Cardiac fibroblast (primary cell): ENCODE measurements at places on chromosomes 12 and 14.

- no peak for DNase-seq
Observed at GRCh38 chr12:68750506-68750905, 4.5 kb downstream of the SLC35E3 start.

- DNase-seq, result no peak
Observed at GRCh38 chr14:21215879-21216251, 53.4 kb downstream of the HNRNPC start.

DNA sequence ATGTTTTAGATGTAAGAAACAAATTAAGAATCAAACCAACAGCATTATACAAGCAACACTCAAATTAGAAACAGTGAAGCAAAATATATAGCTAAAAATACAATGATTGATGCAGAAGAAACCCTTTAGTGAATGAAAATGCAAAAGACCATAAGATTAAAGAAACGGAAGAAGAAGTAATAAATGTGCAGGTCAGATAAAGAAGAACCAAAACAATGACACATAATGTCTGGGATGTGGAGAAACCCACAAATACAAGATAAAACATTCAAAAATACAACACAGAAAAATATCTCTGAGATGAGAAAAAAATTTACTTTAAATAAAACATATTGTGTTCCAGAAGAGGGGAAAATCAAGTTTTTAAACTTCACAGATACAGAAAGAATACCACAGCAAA lies 73.4 kb upstream of the AVPR1A start:
- no peak for DNase-seq

- no peak for DNase-seq
Observed at GRCh38 chr12:46503637-46504175, 131.1 kb upstream of the SLC38A2 start.

- no peak for DNase-seq
Observed at GRCh38 chr12:75443709-75444108, 36.8 kb upstream of the GLIPR1 start.

DNA sequence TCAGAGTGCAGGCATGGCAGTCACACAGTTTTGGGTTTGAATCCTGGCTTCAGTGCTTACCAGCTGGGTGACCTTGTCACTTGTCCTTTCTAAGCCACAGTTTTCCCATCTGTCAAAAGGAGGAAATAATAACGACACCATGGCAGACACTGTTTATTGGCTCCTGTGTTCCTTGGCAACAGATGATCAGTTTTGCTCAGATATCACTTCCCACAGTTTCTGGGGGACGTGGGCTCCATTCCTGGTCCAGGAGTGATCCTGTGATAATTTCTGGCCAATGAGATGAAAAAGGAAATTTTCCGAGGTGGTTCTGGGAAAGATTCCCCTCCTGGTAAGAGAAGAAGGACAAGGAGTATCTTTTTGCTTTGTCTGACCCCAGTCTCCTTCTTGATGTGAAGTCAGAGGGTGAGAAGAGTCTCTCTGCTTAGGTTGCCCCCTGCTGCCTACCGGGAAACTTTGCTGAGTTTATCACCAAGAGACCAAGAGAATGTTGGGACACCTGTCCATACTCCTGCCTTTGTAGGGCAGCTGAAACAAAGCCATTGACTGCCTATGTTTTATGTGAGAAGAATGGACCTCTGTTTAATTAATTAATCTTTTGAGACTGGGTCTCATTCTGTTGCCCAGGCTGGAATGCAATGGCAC lies 178.9 kb upstream of the NRXN3 start:
- DNase-seq, result no peak

GRCh38 chr12:113351089-113351488 lies 7.3 kb upstream of the PLBD2 start:
- no peak for DNase-seq

DNA sequence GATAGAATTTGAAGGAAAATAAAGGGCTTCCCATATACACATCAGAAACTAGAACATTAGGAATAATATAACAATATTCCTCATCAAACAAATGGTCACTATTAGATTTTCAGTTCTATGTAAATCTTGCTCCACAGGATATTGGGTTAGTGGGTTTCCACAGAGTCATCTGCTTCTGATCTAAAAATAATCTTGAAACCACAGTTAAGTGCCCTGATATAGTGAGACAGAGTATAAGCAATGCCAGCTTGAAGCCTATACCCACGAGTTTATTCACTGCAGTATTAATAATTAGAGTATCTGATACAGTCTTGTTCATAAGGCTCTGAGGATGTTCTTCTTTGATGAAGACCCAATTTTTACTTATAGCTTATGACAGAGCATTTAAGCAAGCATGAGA lies 74.5 kb upstream of the ATF7IP start:
- no peak for DNase-seq

GRCh38 chr12:106097011-106097410 lies 41.7 kb downstream of the NUAK1 start:
- DNase-seq, result no peak

DNA sequence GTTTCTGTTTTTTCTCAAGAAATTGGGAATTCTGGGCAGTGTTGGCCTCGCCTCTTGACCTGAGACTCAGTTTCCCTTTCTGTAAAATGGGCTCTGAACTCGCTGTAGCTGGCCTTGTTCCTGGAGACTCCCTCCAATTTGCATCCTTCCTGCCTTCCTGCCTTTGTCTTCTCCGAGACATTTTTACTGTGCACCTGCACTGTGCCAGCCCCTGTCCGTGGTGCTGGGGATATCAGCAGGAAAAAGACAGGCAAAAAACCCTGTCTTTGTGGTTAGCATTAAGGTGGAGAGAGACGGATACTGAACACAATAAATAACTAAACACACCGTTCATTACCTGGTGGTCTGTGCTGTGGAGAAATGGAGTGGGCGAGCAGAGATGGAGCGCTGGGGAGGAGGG lies 129.8 kb downstream of the AACS start:
- DNase-seq, result no peak

DNA sequence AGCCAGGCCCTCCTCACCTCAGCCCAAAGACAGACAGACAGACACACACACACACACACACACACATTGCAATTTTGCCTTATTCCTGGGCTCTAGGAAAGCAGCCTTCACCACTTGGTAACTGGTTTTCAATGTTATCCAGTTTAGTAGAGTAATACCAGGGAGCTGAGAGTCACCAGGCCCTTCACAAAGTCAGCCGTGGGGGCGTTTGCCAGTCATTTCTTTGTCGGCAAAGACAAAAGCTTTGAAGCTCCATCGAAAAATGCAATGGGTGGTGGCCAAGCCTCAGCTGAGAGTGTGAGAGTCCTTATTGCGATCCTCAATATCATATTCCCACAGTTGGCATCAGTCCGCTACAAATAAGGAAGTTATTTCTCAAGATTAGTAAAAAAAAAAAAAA lies 8.1 kb upstream of the KCNA5 start:
- no peak for DNase-seq

GRCh38 chr14:99029916-99030305 lies 242.1 kb downstream of the BCL11B start:
- no peak for DNase-seq

GRCh38 chr14:64349741-64350490 lies 38.2 kb upstream of the MTHFD1 start:
- no peak for DNase-seq

DNA sequence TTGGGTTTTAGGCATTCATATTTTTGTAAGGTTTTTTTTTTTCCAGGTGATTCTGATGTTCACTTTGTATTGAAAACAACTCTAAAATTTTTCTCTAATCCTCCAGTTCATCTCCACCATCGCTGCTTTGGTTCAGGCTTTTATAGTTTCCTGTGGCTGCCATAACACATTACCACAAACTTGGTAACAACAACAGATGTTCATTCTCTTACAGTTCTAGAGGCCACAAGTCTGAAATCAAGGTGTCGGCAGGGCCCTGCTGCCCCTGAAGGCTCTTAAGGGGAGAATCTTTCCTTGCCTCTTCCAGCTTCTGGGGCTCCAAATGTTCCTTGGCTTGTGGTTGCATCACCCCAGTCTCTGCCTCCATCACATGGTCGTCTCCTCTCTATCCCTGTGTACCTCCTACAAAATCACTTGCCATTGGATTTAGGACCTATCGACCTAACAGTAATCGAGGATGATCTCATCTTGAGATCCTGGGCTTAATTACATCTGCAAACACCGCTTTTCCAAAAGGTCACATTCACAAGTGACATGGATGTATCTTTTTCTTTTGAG lies 55.2 kb downstream of the PELI2 start:
- no peak for DNase-seq

DNA sequence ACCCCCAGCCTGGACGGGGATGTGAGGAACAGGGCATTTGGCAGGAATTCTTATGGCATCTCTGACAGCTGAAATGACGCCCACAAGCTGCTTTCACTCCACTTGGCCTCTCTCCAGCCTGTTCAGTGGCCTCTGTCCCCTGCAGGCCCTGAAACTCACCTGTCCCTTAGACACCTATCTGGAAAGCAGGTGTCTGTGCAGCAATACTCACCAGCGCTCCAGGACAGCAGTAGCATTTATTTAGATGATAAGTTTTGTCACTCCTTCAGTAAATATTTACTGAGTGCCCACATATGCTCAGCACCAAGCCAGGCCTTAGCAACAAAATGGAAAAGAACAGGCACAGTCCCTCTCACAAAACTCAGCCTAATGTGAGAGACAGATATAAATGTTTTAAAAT lies 311.1 kb upstream of the FKBP4 start:
- DNase-seq, result no peak

DNA sequence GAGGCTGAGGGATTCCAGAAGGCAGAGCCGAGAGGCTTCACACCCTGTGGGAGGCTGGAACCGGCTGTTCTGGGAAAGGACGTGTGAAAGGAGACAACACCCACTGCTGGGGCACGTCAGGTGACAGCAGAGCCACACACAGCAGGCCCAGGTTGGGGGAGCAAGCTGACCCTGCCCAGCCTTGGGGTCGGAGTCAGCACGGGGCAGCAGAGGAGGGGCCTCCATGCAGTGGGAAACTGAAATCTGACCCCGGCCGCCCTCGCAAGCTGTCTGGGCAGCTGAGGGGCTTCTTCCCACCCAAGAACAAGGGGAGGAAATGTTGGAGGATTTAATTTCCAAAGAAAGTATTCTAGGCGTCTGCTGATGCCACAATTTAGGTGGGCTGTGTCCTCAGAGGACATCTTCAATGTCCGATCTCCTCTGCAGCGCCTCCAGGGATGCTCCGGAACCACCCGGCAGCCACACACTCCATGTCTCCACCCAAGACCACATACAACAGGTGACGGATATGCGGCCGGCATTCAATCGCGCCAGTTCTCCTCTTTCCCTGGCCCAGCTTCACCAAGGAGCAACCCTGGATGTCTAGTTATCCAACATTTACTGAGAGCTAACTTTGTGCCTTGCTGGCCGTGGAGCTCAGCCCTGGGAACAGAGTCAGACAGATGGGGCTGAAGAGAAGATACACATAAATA lies 30.7 kb downstream of the SNRNP35 start:
- no peak for DNase-seq

DNA sequence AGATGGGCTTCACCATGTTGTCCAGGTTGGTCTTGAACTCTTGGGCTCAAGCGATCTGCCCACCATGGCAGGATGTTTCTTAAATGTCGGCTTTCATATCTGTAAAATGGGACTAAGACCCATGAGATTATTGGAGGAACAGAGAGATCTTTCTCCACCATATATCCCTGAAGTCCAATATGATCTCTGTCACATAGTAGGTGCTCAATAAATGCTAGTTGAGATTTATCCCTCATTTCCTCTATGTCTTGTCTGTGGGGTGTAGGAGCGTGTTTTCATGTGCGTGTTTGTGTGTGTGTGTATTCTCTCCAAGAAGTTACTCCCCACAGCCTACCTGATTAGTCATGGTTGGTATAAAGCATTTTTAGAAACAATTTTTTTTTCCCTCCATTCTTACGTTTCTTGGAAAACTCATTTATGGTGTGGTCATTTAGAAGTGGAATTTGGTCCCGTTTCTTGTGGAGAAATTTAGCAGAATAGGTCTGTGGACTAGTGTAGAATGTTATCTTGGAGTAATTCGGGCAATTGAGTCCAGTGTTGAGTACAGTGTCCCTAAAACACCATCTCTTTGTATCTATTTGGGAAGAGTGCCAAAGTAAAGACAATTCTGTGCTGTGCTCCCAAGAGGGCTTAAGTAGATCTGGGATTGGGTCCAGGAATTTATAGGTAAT lies 4.3 kb downstream of the STRAP start:
- peak; percentile 46 for DNase-seq

DNA sequence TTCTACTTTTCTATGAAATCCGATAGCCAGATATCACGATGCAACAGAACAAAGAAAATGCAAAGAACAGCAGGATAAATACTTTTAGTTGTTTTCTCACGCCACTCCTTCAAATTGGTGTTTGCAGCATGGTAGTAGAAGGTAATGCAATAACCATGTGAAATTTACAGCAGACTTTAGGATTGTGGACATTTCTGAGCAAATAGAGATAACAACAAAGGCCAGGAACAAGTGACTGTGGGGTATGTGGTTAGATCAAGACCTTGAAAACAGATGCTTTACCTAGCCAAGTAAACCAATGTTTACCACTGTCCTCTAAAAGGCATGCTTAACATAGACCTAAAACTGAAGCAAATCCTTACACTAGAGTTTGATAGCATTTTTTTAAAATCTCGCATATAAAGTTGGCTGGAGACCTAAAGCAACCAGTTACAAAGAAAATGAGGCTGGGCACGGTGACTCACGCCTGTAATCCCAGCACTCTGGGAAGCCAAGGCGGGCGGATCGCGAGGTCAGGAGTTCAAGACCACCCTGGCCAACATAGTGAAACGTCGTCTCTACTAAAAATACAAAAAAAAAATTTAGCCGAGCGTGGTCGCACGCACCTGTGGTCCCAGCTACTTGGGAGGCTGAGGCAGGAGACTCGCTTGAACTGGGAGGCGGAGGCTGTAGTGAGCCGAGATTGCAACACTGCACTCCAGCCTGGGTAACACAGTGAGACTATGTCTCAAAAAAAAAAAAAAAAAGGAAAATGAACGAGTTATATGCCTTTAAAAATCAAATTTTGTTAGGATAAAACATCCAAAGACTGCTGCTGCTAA lies 123.2 kb upstream of the FOXN3 start:
- peak; percentile 11 for DNase-seq

DNA sequence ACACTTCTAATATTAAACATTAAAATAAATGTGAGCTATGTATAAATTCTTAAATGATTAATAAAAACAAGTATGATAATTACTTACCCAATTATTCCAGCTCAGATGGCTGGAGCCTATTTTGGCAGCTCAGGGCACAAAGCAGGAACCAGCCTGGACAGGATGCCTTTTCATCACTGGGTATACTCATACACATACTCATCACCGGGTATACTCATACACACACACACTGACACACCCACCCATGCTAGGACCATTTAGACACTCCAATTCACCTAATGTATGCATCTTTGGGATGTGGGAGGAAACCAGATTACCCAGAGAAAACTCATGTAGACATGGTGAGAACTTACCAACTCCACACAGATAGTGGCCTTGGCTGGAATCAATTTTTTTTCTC lies 57.9 kb upstream of the CNOT2 start:
- DNase-seq, result no peak

DNA sequence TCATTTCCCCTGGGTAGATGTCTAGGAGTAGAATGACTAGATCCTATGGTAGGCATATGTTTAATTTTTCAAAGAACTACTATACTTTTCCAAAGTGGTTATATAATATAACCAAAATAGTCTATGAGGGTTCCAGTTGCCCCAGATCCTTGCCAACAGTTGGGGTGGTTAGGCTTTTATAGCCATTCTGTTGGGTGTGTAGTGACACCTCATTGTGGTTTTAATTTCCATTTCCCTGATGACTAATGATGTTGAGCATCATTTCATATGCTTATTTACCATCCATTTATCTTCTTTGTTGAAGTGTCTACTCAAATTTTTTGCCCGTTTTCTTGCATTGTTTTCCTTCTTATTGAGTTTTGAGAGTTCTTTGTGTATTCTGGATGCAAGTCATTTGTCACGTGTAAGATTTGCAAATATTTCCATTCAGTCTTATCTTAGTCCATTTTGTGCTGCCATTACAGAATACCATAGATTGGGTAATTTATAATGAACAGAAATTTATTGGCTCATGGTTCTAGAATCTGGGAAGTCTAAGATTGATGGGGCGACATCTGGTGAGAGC lies 4.7 kb downstream of the SYNE2 start:
- no peak for DNase-seq
